ENCODE measurements at places on chromosomes 3 and 15.

GRCh38 chr3:101849714-101850245 is 466 bp downstream of the NFKBIZ start:
- DNase-seq, result no peak

- no peak for DNase-seq
These were observed 862.5 kb downstream of the FHIT start for GRCh38 chr3:60388731-60389130.

DNA sequence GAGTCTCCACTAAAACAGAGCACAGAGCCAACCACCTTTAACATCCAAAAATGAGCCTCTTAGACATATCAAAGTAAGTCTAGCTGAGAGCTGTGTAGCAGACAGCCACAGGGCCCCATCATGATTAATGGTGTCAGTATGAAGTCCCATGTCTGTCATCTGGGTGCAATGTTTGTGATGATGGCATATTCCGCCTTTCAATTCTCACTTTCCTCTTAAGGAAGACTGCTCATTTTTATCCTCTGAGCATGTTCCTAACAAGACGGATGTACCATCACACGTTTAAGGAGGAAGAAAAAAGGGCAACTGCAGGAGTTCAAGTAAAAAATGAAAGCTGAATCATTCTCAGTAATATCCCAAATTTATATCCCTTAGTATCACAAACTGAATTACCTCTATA is 85.8 kb upstream of the KCNMB2 start:
- no peak for DNase-seq

DNA sequence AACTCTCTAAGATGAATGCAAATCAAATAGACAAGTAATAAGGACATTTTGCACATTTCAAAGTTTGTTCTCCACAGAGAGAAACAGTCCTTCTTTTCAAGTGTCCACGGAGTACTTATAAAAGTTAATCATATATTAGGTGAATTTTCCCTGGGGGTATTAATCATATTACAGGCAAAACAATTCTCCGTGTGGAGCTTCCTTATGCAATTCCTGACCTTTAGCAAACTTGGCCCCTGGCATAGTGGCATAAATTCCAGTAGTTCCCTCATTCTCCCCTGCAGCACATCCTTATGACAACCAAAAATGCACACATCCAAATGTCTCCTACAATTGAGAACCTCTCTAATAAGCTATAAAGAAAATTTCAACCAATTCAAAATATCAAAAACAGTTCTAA is 34.4 kb downstream of the FSIP1 start:
- no peak for DNase-seq

DNA sequence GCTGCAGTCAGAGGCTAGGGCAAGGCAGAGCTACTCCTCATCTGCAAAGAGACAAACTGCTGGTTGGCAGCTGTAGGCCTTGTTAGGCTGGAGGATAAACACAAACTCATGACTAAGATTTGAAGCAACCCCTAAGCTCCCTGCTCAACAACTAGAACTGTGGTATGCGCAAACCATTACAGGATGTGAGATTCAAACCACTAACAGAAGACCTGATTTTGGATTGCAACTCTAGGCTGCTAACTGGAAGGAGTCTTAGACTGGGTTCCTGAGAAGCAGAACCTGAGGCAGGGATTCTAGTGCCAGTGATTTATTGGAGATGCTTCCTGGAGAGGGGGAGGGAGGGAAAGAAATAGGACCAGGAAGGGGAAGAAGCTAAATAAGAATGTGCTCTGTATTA is 22.5 kb downstream of the CCR4 start:
- peak; percentile 76 for DNase-seq
